ENCODE measurements at places on chromosomes 7 and 10. TPM values are rescaled to one million over a fixed set of nuclear protein-coding genes. Genes with fewer than 3 reads are reported as not detected.

The GNG11 gene
- 34.6 TPM for total RNA-seq

The SPDYE2B gene
- total RNA-seq, result not detected

The DNAJC12 gene
- total RNA-seq, result 79.5 TPM

The ANKRD30A gene
- total RNA-seq, result 0.52 TPM

The HOXA7 gene
- total RNA-seq, result 4.9 TPM
